ENCODE measurements at places on chromosomes 16 and 17. TPM values are rescaled to one million over a fixed set of nuclear protein-coding genes. Genes with fewer than 3 reads are reported as not detected.

DNA sequence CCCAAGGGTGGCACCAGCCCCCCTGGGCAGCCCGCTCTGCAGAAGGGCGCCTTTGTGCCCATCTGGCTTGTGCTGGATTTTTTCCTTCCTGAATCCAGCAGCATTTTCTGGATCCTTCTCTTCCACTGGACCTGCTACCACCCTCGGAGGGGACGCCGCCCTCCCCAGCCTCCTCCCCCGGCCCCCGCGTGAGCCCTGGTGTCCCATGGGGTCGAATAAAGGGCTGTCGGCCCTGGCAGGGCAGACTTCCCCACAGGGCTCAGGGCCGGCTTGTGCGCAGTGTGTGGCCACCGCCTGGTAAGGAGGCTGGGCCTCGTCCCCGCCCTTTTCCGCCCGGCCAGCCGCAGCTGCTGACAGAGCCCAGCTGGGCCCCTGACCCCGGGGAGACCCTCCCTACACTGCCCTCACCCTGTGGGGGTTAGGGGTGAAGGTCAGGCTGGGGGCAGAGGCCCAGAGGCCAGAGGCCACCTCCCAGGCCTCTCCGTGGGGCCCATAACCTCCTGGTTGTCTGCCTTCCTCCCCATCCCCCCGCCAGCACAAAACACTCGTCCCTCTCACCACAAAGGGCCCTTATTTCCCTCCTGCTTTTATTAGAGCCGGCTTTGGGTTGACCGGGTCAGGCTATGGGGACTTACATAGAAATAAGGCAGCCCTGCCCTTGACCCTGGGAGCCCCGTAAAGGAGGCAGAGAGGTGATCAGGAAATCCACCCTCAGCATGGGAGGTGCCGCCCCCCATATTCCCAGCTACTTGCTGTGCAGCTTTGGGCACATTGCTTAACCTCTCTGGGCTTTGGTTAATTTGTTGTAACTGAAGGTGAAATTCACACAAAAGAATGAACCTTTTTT is 179.3 kb upstream of the CIBAR2 start:
- no peak for DNase-seq

DNA sequence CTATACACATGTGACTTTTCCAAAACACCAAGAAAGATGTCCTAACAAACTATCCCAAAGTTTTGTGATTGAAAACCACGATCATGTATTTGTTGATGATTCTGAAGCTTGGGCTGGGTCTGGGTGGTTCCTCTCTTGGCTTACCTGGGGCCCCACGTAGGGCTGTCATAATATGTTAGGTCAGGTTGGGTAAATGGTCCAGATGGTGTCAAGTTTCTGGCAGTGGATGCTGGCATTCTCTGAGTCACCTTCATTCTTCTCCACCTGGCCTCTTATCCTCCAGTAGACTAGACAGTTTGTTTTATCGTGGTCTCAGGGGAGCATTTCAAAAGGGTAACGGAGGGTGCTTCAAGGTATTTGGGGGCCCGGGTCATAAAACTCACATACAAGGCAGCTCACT is 39.4 kb downstream of the SYCE1L start:
- DNase-seq, result no peak

Gene P2RX1
- 0.17 TPM for total RNA-seq

Gene TNP2
- total RNA-seq, result not detected

DNA sequence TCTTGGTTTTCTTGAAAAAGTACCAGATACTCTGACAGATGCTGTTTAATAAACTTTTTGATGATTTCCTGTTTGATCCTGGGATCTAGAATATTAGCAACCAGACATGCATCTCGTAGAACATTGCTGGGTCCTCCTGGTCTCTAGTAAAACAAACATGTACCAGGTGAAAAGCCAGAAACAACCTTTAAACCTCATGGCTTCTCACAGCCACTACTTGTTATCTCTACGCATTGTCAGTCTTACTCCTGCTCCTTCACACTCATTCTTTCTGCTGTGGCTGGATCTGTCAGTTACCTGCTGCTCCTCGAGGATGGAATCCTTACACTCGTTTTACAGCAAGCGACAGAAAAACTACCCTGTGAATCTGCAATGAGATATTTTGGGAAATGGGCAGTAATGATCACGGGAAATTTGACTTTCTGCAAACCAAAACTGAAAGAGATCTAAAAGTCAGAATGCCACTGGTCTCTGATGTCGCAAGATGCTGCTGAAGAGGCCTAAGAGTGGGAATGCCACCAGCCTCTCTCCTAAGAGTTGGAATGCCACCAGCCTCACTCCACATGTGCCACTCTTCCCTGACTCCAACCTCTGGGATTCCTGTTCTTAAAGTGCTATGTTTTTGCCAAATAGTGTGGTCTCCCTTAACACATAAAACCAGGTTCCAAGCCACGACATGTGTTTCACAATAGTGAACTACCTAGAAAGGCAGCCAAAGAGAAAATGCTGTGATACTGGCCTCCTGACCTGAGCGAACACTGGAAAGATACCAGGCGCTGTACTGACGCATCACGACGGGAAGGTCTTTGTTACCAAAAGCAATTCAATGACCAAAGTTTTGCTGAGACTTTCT is 86.3 kb downstream of the VPS53 start:
- DNase-seq, result no peak

DNA sequence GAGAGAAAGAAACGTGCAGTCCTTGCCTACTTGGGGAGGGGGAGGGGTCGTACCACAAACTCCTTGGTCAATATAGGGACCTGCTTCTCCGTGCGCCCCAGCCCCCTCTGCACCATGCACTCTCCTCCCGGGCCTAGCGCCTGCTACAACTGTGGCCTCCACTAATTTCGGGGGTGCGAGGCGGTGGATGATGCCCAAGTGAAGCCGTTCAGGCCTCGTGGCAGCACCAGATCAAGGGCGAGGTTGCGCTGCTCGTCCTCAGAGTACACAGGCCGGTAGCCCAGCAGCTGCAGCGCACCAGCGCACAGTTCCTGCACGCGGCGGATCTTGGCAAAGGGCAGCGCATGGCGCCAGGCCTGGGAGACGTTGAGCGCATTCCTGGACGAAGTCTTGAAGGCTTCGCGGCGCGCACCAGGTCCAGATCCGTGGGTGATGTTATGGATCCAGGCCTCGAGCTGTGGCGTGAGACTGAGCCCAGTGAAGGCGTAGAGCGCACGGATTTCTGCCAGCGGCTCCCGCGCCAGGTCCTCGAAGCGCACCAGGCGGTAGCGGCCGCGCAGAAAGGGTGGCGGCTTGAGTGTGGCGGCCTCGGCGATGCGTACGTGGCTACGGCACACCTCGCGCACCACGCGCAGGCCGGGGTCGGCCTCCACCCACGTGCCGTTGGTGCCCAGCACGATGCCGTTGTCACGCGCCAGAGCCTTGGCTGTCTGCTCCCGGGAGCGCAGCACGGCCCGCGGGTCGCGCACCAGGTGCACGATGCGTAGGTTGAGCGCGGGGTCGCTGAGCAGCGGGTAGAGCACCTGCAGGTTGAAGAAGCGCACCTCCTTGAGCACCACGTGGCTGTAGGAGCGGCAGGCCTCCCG is 14.2 kb upstream of the TMEM170A start:
- DNase-seq, result no peak

DNA sequence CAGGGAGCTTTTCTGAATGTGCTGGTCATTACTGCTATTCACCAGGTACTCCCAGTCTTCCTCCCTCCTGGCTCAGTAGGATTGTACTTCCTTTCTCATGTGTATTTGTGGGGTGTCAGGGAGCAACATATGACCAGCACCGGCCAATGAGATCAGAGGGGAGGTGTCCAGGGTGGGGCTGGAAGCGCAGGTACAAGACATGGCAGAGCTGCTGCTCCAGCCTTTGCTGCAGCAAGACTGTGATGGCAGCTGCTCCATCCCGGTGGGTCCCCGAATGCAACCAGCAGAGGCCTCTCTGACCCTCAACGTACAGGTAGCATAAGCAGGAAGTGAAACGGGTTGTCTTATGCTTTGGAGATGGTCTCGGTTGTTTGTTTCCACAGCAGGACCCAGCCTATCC is 53.8 kb upstream of the CACNG5 start:
- DNase-seq, result no peak

- no peak for DNase-seq
Measured at GRCh38 chr16:9469512-9469911, 378.1 kb downstream of the HAPSTR1 start.

Gene TBX2
- total RNA-seq, result not detected

DNA sequence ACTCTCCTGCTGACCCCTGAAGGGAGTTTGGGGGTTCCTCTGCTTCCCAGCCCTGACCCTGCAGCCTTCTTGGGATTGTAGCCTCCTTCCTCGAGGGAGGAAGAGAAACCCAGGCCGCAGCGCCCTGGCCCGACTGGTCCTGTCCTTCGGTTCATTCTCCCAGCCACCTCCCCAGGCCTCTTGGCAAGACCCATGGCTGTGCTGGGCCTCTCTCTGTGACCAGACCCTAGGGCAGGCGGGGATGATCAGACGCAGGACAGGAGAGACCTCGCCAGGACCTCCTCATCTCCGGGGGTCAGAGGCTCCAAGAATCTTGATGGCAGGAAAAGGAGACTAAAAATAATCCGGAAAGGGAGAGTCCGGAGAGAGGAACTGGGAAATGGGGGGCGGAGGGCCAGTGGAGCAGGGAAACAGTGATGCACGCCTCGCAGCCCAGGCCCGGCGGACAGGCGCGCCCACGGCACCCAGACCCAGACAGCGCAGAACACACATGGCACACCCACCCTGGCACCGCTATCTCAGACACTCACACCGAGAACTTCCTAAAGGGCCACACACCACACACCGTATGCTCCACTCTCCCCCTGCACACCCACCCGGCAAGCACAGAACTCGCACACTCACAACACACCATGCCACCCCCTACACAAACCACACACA is 1.2 kb downstream of the ARHGEF15 start:
- DNase-seq, result no peak

- peak; percentile 43 for DNase-seq
Measured at GRCh38 chr17:13337864-13338371, 263.8 kb downstream of the HS3ST3A1 start.

All from activated naive CD4-positive, alpha-beta T cell treated with anti-CD3 and anti-CD28 coated beads for 36 hours (primary cell).